ENCODE measurements at places on chromosomes 5 and 9.

GRCh38 chr5:33558489-33558888 is 117.7 kb downstream of the TARS1 start:
- no peak for DNase-seq

GRCh38 chr5:122421374-122422079 is 109.5 kb downstream of the SNCAIP start:
- DNase-seq = no peak

DNA sequence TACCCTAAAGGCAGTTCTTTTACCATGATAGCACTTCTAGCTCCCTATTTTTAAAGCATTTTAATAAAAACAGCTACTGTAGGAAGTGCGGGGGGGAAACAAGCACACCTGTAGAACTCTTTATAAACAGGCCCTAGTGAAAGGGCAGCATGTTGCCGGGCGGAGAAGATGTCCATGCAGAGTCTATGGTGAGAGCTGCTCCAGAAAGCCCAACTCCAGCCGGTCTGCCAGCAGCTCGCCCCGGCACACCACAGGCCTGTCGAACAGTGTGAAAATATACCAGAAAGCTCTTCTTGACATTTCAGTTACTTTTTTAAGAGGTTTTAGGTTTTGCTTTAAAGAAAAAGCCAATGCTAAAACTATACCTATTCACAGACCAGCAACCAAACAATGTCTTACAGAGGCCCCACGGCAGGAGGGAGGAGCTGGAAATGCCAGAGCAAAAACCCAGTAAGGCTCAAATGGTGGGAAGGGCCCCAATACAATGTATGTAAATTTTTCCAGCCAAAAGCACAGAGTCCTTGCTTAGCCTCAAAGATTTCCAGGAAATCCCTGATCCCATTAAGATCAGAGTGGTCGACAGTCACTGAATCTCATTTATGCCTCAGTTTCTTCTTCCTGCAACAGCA is 121.2 kb downstream of the SAXO1 start:
- DNase-seq = no peak

DNA sequence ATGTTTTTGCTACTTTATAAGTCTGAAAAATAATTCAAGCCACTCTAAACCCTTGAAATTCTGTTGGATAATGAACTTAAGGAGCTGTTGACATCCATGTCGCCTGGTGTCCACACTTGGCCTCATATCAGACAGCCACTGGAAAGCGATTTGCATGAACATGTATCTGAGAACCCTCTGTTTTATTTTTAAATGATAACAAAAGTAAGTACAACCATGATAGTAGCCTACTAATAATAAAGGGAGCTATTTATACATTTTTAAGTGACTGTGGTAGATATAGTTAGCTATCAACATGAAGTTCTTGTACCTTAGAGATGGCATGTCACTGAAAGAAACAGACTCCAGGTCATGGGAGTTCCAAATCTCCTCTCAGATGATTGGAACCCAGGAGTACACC is 53.3 kb downstream of the PLCXD3 start:
- DNase-seq = no peak

GRCh38 chr5:37722236-37723161 is 117.3 kb downstream of the GDNF start:
- no peak for DNase-seq

GRCh38 chr5:62208218-62208852 is 97.7 kb upstream of the KIF2A start:
- DNase-seq = no peak

- DNase-seq = no peak
These were observed 6.4 kb upstream of the FPGS start for GRCh38 chr9:127796225-127796813.

DNA sequence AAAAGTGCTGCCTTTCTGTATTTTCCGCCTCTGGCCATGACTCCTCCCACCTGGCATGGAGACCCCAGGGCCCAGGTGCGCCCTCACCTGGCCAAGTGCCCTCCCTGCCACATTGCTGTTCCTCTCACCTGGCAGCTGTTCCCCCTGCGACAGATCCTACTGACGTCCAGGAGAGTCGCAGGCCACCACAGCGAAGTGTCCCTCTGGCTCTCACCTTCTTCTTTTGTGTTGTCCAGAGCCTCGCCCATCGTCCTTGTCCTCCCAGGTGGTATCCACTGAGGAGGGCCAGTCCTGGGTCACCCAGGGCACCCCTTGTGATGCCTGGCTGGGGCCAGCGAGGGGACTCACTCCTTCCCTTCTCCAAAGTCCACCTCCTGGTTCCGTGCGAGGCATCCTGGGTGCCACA is 2.6 kb downstream of the NKD2 start:
- DNase-seq = peak; percentile 82

DNA sequence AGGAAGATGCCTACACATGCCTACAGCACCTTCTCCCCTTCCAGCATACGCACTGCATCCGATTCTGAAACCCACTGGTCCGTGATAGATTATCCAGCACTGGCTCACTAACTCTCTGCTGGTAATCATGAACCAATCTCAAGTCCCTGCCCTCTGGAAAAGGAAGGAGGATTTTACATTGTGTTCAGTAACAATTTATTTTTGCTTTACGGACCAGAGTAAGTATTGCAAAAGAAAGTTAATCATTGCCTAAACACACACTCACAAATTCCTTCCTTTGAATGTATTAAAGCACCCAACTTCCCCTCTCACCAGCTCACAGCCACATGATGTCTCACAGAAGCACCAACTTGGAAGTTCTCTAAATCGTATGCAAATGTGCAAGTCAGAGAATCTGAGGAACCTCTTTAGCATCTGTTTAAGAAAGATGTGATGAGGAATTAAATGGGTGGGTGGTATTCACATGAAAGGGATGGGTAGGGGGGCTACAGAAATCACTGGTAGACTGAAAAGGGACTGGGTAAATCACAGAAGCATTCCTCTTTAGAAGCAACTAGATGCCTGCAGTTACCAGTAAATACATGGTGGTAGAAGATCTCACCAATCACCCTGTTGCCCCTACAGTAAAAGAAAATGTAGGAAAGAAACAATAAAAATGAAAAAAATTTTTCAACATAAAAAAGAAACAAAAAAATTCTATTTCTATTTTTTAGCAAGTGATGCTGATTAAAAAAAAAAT is 8.4 kb downstream of the GNAQ start:
- DNase-seq = no peak

GRCh38 chr5:80251636-80252035 is 4.2 kb downstream of the SERINC5 start:
- no peak for DNase-seq

DNA sequence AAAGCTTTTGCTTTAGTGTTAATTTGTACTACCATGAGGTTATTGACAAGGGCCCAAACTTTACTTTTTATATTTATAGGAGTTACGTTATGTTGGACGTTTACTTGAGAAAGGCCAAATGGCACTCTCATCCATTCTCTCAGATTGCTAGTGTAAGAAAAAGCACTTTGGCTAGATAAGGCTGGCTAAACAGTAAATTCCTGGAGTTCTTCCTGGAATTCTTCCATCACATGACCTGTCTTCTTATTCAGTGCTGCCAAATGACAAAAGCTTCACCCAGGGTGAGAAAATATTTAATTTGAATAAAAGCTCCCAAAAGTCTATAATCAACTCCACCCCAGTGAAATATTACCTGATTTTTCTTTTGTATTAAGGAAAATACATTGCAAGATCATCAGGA is 1568.9 kb upstream of the ACO1 start:
- DNase-seq = no peak

DNA sequence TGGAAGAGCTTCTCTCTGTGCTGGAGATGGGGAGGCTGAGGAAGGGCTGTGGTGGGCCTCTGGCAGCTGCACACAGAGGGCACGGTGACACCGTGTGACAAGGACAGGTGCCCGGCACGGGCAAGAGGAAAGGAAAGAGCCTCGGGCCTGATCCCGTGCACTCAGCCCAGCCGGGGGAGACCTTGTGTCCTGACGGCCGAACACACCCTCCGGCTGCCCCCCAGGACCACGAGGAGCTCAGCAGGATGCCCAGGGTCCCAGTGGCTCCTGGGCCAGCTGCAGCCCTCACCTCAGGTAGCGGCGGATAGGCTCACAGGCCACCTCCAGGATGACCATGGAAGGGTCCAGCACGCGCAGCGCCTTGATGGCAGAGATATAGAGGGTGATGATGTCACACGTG is 5.5 kb downstream of the ANAPC2 start:
- DNase-seq = no peak

DNA sequence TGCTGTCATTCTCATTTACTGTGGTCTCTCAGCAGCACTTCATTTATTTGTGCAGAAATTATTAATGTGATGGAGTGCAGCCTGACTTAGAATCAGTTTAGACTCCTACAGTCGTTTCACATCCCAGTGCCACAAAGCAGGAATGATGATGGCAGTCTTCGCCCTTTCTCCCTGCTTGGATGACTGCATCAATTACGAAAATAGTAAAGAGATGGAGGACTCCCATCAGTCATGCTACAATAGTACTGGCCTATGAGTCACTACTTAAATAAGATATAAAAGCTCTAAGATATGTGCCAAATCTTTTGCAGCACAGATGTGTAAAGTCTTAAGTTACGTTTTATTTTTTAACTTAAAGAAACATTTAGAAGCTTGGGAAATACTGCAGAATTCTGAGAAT is 263.9 kb downstream of the CHSY3 start:
- DNase-seq = no peak

GRCh38 chr9:75855509-75855908 is 35.0 kb upstream of the PCSK5 start:
- DNase-seq = no peak

Data from GM12891 (cell line).